ENCODE measurements at places on chromosomes 6 and 20.

DNA sequence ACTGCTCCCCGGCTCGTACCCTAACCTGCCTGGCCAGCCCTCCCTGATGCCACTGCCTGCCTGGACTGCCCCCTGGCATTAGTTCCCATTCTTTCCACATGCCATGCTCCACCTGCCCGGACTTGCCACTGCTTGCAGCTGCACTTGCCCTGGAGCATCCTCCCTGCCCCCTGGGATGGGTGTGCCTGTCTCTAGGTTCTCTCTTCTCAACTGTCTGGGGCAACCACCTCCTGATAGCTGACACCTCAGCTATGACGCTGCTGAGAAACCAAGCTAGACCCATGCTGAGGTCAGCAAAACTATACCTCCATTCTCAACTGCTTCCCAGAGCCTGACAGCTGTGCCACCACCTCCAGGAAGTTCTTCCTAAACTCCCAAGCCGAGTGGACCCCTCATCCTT, 72.1 kb downstream of the PERP start:
- DNase-seq: no peak

DNA sequence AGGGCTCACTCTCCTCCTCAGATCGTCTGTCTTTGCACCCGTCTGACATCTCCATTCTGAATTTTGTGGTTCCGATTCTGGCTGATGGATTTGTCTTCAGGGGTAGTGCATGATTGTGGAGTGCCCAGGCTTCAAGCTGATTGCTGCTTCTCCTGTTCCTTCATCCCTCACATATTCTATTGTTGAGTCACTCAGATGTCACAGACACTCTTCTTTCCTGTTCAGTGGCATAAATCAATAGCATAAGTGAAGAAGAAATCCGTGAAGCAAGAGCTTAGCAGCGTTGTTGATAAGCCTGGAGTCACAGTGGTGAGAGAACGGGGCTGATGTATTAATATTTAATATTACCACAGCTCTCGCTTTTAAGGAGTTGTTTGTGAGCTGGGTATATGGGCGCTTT, 152.5 kb downstream of the MTHFD1L start:
- no peak for DNase-seq

GRCh38 chr6:17032590-17032987, 69.3 kb upstream of the STMND1 start:
- no peak for DNase-seq

- DNase-seq: no peak
These were observed 208.2 kb downstream of the DLL1 start for GRCh38 chr6:170082531-170083187.
